D341Med (cell line): ENCODE measurements at places on chromosomes 12 and 14.
A peak's percentile ranks its signal among the peaks of the same experiment; 100 is the strongest.

DNA sequence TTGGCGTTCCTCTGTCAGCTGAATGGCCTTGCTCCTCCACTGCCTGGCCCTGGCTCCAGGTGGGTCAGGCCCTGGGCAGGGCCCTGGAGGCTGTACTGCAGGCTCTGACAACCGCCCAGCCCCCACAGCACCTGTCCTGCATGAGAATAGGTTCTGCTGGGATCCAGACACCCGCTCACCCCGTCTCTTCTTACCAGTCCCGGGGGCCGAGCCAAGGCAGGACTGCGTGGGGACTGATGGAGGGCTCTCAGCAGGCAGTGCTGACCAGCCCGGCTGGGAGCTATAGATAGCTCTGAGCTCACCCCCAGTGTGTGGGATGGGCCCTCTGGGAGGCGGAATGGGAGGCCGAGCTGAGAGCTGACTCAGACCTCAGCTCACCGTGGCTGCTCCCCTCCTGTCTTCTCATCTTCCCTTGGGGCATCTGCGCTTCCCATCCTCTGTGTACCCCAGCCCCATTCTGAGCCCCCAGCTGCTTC, 39.6 kb downstream of the TEAD4 start:
- no peak for DNase-seq

DNA sequence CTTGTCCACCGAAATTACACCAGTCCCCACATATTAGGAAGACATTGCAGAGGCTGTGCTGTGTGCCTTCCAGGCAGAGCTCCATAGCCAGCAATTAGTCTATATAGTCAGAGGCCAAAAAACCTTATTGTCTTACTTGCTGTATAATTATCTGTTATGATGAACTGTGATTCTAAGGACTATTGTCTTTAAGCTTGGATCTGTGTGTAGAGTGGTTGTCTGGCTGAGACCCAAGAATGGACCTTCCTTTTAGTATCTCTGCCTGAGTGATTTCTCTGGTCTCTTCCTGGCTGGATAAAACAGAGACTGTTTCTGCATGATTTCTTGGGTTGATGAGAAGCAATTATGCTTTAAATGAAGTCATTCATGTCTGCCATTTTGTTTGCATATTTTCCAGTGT, 465.3 kb downstream of the PRKD1 start:
- no peak for DNase-seq

GRCh38 chr14:87231336-87232026, 761.5 kb downstream of the GALC start:
- DNase-seq = no peak

GRCh38 chr12:101878243-101878821, 952 bp downstream of the DRAM1 start:
- no peak for DNase-seq

DNA sequence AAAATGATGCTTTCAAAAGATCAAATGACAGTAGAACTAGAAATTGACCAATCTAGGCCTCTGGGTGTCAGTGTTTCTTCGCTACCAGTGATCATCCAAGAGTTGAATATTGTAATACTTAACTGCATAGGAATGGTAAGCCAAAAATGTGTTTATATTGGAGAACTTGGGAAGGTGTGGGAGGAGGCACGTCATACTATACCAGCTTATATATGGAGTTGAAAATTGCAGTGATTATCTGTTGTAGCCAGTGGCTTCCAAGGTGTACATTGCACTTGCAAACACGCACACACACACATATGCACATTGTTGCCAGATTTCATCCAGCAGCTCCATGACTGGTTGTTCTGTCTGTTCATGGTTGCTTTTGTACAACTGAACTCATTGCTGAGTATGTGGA, 36.1 kb downstream of the EID3 start:
- no peak for DNase-seq

DNA sequence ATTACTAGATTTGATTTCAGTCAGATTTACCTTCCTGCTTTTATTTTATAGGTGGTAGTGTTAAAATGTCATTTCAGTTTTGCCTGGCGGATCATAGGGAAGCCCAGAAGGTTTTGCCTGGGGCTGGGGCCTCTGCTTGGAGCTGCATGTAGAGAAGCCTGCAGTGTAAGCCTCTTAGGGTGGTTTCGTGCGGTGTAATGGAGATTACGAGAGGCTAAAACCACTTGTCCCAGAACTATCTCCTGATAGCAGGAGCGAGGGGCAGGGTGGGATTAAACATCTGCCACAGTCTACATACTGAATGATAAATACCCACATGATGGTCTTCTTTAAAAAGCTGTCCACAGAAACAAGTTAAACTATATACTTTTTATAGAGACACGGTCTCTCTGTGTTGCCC, 35.0 kb upstream of the DICER1 start:
- peak; percentile 80 for DNase-seq
